ENCODE measurements at places on chromosomes 5 and 9.

- DNase-seq = no peak
Measured at GRCh38 chr5:99379187-99379586, 450.4 kb upstream of the CHD1 start.

DNA sequence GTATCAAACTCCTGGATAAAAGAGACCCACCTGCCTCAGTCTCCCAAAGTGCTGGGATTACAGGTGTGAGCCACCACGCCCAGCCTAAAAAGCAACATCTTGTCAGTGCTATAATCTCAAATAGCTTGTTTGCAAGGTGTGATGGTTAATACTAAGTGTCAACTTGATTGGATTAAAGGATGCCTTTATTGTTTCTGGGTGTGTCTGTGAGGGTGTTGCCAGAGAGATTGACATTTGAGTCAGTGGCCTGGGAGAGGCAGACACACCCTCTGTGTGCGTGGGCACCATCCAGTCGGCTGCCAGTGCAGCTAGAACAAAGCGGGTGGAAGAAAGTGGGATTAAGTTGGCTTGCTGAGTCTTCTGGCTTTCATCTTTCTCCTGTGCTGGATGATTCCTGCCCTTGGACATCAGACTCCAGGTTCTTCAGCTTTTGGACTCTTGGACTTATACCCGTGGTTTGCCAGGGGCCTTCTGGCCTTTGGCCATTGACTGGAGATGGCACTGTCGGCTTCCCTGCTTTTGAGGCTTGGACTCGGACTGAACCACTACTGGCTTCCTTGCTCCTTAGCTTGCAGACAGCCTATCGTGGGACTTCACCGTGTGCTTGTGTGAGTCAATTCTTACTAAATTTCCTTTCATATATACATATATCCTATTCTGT is 28.1 kb downstream of the TARS1 start:
- no peak for DNase-seq

DNA sequence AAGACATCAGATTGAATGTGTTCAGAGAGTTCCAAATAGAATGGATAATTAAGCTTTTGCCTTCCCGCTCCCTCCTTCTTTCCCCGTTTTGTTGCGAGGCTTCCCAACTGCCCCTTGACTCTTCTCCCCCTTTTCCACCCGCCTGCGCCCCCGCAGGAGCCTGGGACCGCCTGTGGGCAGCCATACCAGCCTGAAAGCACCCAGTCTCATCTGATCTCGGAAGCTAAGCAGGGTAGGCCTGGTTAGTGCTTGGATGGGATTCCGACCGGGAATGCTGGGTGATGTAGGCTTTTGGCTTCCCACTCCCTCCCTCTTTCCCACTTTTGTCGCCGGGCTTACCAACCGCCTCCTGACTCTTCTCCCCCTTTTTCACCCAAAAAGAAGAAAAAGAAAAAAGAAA is 6.8 kb upstream of the HSD17B4 start:
- DNase-seq = no peak

DNA sequence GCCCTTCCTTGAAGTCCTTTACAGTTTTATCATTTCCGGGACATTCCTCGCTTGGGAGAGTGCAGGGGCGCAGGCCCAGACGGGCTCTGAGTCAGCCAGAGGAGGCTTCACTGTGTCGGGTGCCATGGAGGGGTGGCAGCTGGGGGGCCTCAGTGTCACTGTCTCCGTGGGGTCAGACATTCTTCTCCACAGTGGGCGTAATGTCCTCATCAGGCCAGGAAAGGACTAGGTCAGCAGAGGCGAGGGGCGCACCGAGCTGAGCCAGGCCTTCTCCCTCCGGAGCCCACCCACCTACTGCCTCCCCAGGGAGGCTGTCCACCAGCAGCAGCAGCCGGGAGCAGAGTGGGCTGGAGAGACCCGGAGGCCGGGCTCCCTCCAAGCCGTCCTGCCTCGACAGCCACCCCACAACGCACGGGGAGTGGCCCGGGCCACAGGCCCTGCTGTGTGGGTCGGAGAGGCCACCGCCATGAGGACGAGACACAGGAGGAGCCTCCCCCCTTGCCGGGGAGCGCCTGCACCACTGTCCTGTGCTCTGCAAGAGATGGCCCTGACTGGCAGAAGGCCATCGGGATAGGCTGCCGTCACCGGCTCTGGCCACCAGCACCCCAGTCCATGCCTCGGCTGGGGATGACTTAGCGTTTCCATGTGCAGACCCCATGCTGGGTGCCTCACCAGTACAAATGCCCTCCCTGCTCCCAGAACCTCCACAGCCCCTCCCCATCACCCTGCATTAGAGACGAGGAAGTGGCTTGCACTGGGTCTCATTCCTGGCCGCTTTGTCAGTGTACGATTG is 26.5 kb downstream of the SARDH start:
- DNase-seq = no peak

- no peak for DNase-seq
Measured at GRCh38 chr9:129377931-129378661, 200.0 kb upstream of the IER5L start.

DNA sequence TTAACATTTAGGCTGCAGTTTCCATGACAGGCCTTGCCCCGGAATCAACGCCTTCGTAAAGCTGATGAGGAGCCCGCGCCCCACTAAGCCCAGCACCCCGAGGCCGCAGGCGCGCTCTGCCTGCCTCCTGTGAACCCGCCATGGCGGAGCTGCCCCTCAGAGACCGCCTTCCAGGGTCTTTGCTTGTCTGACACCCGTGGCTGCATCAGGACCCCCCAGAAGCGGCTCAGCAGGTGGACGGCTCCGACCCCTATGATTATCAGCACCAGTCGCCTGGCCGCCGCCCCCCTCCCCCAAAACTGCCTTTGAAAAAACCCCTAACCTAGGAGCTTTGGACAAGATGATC is 507 bp upstream of the DPH7 start:
- DNase-seq = no peak

DNA sequence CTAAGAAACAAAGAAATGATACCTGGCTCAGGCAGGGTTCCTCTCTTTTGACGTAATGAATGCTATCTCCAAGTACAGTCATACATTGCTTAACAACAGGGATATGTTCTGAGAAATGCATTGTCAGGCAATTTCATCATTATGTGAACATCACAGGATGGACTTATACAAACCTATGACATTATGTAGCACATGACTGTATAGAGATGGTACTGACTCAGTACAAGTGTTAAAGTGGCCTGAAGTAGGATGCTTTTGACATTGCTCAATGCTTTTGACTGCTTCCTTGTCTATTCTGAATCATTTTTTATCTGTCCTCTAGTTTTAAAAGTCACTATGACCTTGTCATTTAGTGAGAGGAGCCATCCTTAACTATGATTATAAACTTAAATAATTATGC is 147.6 kb downstream of the NR2F1-AS1 start:
- DNase-seq = peak; percentile 47

- DNase-seq = no peak
Measured at GRCh38 chr9:115362640-115363039, 244.7 kb upstream of the TNC start.

DNA sequence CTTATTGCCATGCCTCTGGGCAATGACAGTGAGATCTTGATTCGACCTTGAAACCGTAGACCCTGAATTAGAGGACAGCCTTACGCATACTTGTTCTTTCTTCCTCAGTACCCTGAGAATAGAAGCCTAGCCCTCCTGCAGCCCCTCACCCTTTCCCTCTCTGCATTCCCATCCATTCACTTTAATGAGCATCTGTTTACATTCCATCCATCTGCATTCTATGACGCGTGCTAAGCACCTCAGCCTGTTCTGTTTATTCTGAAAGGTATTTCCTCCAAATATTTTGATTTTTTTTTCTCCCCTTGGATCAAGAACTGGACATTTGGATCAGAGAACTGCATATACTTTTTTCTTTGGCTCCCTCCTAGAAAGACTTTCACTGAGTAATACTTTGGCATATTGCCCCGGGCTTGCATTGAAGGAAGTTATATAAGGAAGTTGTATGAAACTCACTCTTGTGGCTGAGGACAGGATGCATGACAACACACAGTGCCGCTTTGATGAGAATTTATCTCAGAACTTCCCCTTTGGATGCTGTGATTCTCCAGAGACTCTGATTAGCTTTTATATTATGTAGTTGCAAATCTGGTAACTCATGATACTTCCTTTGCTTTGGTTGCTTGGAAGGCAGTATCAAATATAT is 15.7 kb downstream of the TMEM8B start:
- DNase-seq = peak; percentile 94

GRCh38 chr5:82100303-82101077 is 128.7 kb downstream of the ATG10 start:
- DNase-seq = no peak

- no peak for DNase-seq
Measured at GRCh38 chr5:32283539-32284377, 29.0 kb downstream of the MTMR12 start.

GRCh38 chr9:131270171-131271015 is 5.9 kb downstream of the FAM78A start:
- DNase-seq = no peak

GRCh38 chr5:111792471-111793058 is 35.6 kb upstream of the NREP start:
- no peak for DNase-seq

DNA sequence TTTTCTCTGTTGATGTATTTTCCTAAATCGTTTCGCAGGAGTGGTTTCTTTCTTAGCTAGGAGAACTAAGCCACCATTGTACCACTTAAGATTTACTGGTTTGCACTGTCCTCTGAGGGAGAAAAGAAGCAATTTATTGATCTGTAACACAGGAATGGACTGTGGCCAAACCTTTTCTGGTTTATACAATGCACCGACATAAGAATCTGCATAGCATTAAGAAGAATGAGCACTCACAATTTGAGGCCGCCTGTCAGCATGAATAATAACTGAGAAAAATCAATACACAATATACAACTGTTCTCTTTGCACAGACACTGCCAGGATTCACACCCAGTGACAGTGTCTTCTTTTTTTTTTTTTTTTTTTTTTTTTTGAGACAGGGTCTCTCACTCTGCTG is 168.6 kb upstream of the DMRT1 start:
- no peak for DNase-seq

- no peak for DNase-seq
Measured at GRCh38 chr5:152534641-152535040, 129.6 kb upstream of the NMUR2 start.
